CD4-positive, alpha-beta T cell treated with Interleukin-6 for 4 hours (primary cell): ENCODE measurements at places on chromosomes 7 and 10.

DNA sequence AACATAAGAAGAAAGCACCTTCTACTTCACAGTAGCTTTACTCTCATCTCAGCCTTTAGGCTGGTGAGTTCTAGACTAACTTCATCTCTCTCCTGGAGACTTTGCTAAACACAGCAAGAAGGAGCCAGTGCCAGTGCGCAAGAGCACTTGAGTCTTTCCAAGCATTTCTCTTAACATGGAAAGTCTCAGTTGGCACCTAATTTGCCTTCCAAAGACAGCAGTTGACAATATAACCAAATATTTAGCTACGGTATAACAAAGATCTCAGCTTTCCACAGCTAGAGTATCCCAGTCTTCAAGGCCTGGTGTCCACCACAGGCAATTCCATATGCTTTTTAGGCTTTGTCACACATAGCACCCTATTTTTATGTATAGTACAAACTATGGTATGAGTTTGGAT lies 1204.9 kb downstream of the CNTNAP2 start:
- no peak for DNase-seq

DNA sequence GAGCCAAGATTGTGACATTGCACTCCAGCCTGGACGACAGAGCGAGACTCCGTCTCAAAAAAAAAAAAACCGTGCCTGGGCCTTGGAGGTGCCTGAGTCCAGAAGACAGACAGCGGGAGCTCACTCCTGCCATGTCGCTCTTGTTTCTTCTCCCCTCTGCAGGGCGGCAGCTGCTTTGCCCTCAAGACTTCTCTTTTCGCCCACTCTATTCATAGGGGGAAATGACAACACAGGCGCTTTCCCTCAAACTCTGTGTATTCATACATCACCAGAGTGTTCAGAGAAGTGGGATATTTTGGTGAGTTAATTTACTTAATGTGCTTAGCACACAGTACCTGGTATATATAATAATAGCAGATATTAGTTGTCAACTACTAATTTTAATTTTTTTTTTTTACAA lies 44.5 kb downstream of the FOXK1 start:
- no peak for DNase-seq

DNA sequence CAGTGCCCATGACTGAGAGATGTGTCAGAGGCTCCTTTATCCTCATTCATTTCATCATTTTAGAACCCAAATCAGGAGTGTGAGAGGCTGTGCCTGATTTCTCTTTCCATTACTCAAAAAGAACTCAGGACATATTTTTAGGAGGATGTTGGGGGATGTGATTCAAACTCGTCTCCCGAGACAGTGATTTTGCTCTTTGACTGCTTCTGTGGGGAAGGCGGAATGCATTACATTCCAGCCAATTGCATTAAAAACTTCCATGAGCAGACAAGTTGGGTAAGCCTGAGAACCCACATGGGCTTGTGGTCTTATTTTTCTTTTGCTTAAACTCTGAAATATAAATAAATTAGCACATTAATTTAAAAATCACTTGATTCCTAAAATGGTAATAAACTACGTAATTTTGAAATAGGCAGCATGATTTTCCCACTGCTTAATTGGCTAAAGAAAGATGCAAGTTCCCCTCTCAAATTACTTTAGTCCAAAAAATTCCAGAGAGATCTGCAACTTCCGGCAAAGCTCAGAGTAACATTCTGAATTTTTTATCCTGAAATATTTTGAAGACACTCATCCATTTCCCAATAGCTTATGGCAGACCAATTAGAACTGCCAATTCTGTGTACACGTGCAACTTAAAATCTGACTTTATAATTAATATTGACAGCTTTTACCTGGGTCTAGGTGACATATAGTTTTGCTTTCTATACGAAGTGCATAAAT lies 185.6 kb downstream of the C7orf25 start:
- no peak for DNase-seq

GRCh38 chr10:124604214-124605000 lies 139.8 kb downstream of the FAM53B start:
- DNase-seq, result no peak

DNA sequence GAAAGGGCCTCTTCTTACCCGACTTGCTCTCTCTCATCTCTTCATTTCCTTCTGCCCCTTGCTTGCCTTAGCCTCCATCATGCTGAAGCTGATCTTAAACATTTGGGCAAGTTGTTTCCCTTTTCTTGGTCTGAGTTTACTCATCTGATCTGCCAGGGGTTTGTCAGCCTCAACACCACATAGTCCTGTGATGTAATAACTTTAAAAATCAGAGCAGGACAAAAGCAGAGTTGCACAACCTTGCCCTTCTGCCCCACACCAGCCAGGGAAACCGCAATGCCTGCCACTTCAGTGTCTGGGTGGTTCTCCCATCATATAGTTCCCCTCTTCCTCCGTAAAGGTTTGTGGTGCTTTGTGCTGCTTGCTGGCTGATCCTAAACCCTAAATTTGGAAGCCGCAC lies 9.9 kb upstream of the LIPM start:
- peak; percentile 3 for DNase-seq

GRCh38 chr7:16791905-16792698 lies 12.7 kb downstream of the AGR2 start:
- DNase-seq, result no peak

- DNase-seq, result no peak
These were observed 295.9 kb upstream of the ZNF32 start for GRCh38 chr10:43944381-43945093.

DNA sequence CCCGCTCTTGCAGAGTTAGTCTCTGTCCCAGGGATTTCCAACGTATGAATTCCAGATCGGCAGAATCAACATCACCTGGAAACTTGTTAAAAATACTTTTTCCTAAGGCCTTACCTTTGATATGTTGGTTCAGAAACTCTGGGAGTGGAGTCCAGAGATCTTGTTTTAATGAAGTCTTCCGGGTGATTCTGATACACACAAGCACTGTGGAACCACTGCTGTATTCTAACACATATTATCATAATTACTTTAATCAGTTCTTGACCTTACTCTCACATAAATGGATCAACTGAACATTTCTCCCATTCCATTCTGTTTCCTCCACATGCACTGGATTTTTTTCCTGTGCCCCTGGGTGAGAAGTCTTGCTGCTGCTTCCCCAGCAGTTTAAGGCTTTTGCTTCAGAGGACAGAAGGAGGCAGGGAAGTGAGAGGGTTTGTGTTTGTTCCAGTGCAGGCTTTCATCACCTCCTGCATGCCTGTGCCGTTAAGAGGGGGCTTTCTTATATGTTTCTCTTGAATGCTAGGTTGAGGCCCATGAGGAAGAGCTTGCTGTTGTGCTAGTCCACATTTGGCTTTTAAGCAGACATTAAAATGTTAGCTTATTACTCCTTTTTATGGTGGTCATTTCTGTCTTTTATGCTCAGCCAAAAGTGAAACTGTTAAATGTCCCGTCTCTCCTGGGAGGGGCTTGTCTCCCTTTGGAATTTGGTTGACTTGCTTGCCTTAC lies 32.4 kb downstream of the CCSER2 start:
- DNase-seq, result no peak

DNA sequence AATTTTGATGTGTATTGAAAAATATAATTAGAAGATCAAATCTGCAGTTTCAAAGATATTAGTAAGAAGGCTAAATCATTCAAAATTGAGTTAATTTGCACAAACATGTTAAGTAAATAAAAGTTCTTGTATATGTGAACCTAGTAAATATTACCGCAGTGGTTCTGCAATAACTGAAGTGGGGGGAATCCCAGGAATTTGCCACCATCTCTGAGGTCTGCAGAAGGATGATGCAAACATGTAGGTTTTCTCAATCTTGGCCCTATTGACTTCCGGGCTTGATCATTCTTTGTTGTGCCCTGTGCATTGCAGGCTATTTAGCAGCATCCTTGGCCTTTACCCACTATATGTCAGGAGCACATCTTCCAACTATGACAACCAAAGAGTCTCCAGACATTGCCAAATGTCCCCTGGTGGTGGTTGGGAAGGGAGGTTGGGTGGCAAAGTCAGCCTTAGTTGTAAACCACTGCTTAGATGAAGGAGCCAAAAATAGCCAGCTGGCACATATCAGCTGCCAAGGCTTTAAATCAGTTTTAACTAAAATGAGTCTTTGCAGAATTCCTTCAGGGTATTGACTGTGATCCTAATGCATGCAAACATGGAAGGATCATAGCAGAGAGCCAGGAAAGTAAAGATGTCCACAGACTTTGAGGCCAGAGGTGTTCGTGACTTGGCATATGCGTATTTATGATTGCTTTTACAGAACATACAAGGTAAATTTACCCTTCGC lies 146.3 kb downstream of the TRIL start:
- no peak for DNase-seq

DNA sequence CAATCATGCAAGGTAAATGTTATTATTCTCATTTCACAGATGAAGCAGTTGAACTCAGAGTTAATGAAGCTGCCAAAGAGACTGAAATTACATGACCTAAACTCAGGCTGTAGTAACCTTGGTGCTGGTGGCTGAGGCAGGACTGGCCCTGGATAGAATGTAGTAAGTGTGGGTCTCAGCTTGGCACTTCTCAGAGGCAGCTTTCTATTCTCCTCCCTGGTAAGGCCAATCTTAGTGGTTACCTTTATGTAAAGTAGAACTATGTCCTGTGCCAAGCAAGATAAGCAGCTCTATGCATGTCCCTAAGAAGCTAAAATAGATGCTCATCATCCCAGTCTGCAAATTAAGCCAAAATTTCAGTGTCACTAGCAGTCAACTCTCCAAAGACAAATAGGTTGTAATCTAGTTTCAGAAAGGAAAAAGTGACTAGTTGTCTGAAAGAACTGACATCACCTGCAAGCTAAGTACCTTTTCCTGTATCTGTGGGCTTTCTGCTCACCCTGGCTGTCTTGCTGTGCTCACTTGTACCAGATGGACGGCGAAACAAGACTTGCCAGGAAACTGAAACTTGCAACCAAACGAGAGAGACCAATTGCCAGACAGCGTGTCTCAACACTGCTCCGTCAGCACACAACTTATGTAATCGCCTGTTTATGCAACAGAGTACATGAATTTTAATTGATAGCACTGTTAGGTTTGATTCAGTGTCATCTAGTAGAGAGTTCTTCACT lies 43.7 kb downstream of the CH25H start:
- peak; percentile 43 for DNase-seq

- peak; percentile 12 for DNase-seq
These were observed 48.1 kb downstream of the PDLIM1 start for GRCh38 chr10:95242581-95243317.

DNA sequence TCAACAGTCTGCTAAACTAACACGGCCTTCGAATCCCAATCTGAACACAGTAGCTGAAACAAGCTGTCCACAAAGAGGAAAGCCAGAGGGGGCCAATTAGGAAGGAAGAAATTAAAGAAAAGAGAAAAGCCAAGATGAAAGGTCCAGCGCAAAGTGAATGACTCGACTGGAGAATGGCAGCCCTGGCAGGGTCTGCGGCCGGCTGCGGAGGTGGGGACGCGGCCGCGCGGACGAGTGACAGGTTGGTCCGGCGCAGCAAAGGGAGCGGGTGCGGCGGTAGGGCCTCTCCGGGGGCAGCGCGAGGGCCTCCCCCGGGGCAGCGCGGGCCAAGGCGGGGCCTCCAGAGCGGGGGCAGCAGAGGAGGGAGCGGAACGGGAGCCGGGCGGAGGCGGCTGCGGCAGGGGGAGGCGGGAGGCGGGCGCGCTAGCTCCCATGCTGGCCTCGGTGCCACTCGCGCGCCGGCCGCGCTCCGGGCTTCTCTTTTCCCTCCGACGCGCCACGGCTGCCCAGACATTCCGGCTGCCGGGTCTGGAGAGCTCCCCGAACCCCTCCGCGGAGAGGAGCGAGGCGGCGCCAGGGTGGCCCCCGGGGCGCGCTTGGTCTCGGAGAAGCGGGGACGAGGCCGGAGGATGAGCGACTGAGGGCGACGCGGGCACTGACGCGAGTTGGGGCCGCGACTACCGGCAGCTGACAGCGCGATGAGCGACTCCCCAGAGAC lies at the start of gene VWC2:
Gene VWC2 (plus strand): TSS at position 421 of the 718 bp plus-strand sequence. CDS start 1,798 bp downstream, outside the sequence.
- no peak for DNase-seq

- DNase-seq, result no peak
These were observed 95.8 kb upstream of the CREB5 start for GRCh38 chr7:28316489-28316888.

DNA sequence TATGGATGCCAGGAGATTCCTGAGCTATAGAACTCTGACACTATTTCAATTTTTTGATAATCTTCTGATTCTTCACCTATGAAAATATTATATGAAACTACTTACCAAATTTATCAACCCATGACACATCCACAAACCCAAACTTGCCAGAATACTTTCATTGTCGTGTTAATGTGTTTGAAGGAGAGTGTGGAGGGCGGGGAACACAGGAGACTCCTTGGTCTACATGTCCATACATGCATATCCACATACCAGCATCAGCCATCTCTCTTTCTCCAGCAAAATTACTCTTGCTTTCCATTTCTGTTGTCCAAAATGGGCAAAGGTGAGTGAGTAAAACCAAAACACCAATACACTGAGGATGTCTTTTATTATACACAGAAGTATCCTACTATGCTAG lies 23.5 kb upstream of the BPGM start:
- no peak for DNase-seq
